Glutamatergic neuron (in vitro differentiated cells): ENCODE measurements at places on chromosomes 16 and 17. TPM values are rescaled to one million over a fixed set of nuclear protein-coding genes. Genes with fewer than 3 reads are reported as not detected.

GRCh38 chr17:29802246-29802645 is 127.8 kb downstream of the SSH2 start:
- no peaks in the 10 kb centered on the region for H3K27me3 ChIP-seq
- no peak overlapping the region for H3K4me3 ChIP-seq
- no peaks in the 10 kb centered on the region for H3K4me1 ChIP-seq
- H3K27ac ChIP-seq = no peak overlapping the region
- no peak for DNase-seq
- no peaks in the 10 kb centered on the region for H3K36me3 ChIP-seq

DNA sequence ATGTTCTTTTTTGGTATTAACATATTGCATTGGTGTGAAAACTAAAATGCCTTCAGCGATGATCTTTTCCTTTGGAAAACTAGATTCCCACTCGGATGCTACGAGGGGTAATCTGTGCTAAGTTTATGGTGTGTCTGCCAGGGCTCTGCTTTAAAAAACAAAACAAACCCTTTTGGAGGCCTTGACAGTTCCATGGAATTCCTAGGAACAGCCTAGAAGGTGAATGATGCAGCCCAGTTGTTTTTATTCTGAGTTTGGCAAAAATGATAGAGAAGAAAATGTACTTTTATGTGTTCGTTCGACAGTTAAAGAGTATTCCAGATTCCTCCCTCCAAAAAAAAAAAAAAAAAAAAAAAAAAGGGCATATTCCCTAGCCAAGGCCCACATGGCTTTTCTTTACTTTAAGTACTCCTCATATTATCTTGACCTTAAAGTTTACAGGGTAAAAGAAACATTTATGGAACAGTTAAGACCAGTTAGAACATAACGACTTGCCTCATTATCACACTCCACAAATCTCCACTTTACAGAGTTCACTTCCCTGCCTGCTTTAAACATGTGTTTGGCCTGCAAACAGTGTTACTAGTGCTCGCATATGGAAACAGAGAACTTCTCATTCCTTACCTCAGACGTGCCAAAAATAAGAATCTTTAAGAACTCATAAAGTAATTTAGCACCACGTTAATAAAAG is 159.1 kb downstream of the WWOX start:
- no peak overlapping the region for H3K4me3 ChIP-seq
- H3K36me3 ChIP-seq = no peaks in the 10 kb centered on the region
- H3K4me1 ChIP-seq = peaks cover 5% of the 10 kb centered on the region
- no peak for DNase-seq
- H3K27me3 ChIP-seq = no peaks in the 10 kb centered on the region

DNA sequence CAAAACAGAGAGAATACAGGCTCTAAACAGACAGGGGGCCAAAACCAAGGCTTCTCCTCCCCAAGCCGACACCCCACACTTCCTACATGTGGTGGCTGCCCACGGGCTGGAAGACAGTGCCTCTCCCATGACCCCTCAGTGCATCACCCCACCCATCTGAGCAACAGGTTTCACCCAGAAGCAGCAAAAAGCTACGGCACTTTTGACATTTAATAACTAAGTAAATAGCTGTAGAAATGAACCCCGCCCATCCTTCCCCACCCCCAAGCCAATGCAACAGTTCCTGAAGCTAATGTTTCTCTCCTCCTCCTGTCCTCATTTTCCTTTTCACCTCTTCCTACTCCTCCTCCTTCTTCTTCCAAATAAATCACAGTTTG is 9.9 kb upstream of the SOX9 start:
- peaks cover 17% of the 10 kb centered on the region for H3K4me1 ChIP-seq
- H3K4me3 ChIP-seq = no peak overlapping the region
- H3K27ac ChIP-seq = no peak overlapping the region
- H3K27me3 ChIP-seq = no peaks in the 10 kb centered on the region

Gene C17orf113
- total RNA-seq = 2.4 TPM

- peak overlapping the region; percentile 83 for H3K4me3 ChIP-seq
- peaks cover 25% of the 10 kb centered on the region for H3K4me1 ChIP-seq
- H3K27me3 ChIP-seq = peaks cover 3% of the 10 kb centered on the region
Measured at GRCh38 chr17:73643852-73644144, 447 bp downstream of the SDK2 start.

DNA sequence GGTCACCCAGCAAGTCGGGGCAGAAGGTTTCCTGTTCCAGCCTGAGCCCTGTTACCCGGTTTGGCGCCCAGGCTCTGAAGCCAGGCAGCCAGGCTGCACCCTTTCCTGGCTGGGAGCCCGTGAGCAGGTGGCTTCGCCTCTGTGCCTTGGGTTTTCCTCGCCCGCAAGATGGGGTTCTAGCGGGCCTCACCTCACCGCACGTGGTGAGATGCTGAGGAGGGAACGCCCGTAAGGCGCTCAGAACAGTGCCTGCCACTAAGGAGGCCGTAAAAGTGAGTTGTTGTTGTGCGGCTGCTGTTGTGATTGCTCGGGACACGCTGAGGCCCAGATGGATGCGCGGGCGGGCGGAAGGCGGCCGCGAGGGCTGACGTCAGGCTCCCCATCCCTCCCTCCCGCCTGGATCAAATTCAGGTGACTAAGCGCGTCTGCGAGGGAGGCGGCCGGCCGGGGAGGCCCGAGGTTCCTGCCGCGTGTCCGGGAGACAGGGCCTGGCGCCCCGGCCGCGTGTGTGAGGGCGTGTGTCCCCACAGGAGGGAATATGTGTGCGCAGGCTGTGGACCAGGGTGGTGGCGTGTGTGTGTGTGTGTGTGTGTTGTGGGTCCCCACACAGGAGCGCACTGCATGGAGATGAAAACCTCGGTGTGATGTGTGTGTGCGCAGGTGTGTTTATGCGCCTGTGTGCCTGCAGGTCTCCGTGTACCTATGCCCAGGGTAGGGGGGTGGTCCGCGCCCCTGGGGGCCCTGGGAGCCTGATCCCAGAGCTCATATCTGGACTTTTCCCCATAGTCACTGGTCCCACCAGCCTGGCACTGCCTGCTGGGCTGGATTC is 4.3 kb downstream of the CAMKK1 start:
- H3K36me3 ChIP-seq = no peaks in the 10 kb centered on the region
- H3K27me3 ChIP-seq = peaks cover 14% of the 10 kb centered on the region
- H3K4me3 ChIP-seq = peak overlapping the region; percentile 23
- DNase-seq = peak; percentile 75
- peak overlapping the region; percentile 64 for H3K27ac ChIP-seq

Gene ANKS4B
- not detected for total RNA-seq

Gene CCR7
- not detected for total RNA-seq

DNA sequence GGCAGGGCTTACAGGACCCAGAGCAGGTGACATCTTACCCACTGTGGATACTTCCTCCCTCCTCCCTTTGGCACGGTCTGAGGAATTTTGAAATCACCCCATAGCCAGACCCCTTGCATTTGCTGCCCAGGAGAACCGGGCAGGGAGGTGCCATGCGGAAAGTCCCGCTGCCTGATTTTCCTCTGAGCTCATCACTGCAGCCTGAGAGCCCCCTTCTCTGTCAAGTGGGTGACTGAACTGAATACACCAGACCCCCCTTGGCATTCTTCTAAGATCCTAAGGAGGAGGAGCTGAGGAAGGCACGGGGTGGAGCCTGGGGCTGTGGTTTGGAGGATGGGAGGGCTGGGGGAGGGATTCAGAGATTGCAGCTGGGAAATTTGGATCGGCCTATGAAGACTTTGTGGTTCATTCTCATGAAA is 173.4 kb downstream of the RAB11FIP4 start:
- no peak overlapping the region for H3K27ac ChIP-seq
- H3K4me3 ChIP-seq = no peak overlapping the region
- DNase-seq = no peak
- peaks cover 9% of the 10 kb centered on the region for H3K27me3 ChIP-seq
- peaks cover 4% of the 10 kb centered on the region for H3K36me3 ChIP-seq
- peaks cover 14% of the 10 kb centered on the region for H3K4me1 ChIP-seq

- H3K4me3 ChIP-seq = no peak overlapping the region
- H3K4me1 ChIP-seq = peaks cover 13% of the 10 kb centered on the region
- DNase-seq = no peak
- H3K36me3 ChIP-seq = no peaks in the 10 kb centered on the region
- H3K27me3 ChIP-seq = peaks cover 2% of the 10 kb centered on the region
Measured at GRCh38 chr17:61251939-61252865, 147.4 kb upstream of the TBX2 start.

DNA sequence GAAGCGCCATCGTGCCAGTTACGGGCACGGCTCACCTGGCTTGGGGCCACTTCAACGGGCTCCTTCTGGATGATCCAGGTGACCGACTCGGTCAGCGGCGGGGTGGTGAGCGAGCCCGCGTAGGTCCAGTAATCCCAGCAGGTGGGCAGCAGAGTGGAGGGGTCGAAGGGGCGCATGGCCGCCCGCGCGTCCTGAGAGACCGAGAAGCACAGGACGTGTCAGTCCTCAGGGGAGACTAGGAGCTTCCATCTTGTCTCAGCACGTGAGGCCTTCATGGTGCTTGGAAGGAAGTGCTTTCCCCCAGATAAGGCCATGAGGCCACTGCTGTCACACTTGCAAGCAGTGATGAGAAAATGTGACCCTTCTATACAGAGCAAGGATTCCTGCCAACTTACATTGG is 22.5 kb upstream of the SLC7A5 start:
- DNase-seq = no peak
- H3K27ac ChIP-seq = no peak overlapping the region
- peaks cover 6% of the 10 kb centered on the region for H3K36me3 ChIP-seq
- H3K27me3 ChIP-seq = no peaks in the 10 kb centered on the region
- no peak overlapping the region for H3K4me3 ChIP-seq
- H3K4me1 ChIP-seq = no peaks in the 10 kb centered on the region
